ENCODE measurements at places on chromosomes 3 and 15.

DNA sequence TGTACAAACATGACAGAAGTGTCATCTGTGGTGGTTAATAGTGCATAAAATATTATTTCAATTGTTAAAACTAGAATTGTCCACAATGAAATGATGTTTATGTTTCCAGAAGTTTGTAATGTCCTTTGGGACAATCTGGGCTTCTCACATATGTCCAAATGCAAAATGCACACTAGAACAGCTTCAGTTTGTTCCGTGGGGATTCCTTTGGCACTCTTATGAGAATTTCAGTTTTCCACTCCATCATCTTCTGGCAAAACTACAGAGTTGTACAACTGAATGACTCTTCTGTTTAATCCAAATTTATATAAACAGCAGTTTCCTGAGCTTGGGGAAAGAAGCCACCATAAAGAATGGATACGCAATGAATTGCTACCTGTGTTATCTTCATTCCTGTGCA lies 2.0 kb upstream of the OR5H6 start:
- no peak for DNase-seq

DNA sequence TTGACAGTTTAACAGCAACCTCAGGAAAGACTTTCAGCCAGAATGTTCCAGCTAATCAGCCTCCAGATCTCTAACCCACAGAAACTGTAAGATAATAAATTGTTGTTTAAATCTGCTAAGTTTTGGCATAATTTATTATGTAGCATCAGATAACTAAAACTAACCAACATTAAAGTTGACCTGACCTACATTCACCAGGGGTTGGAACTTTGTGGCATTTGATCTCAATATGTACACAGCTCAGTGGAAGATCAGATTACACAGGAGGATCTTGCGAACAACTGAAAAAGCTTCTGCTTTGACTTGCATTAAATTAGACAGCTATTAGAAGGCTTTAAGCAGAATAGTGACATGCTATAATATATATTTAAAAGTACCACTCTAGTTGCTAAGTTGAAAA lies 91.4 kb upstream of the POU1F1 start:
- DNase-seq: no peak

DNA sequence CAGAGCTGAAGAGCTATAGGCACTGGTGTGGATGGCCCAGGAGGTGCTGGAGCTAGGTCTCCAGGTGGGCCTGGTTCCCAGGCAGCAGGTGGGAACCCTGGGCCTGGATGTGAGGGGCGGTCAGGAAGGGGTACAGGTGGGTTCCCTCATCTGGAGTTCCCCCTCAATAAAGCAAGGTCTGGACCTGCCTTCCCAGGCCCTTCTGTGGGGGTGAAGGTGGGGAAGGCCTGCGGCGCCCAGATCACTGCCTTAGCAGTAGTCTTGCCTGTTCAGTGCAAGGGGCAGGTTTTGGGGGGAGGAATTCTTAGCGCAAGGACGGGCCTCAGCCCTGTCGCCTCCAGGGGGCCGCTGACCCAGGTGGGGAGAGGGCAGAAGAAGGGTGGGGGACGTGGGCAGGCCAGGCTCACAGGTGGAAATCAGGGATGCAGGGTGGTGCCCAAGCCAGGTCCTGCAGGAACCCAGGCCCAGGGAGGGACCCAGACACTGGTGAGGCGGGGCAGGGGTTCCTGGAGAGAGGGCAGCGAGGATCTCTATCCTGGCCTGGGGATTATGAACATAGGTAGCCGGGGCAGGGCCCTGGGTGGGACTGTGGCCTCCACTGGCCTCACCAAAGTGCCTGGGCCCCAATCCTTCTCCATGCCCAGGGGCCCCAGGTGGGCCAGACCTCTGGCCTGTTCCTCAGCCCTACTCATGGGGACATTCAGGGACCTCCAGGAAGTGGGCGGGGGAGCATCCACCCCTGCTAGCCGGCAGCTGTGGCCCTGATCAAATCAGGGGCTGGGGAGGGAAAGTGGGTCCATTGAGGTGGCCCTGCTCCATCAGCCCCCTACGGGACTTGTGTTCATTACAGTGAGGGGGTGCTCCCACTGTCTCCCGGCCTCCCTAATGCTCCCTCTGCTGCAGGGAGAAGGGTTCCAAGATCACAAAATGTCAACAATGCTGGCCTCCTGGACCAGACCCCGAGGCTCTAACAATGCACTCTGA lies 25.3 kb downstream of the HDAC11 start:
- DNase-seq: no peak

DNA sequence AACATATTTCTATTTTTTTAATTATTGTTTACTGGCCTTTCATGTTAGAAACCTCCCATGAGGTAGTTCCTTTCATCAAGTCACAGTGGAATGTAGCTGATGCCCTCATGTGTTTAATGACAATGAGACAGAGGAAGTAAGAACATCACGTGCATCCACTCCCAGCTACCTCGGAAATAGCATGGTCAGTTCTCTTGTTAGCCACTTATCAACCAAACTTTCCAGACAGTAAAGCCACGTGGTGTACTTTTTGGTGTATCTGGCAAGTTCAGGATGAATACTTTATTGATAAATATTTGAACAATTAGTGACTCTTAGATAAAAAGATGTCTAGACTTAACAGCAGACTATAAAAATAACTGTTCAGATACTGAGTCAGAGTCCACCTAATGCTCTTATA lies 781.7 kb downstream of the MECOM start:
- DNase-seq: no peak

- DNase-seq: no peak
Measured at GRCh38 chr3:188294823-188295487, 141.0 kb downstream of the LPP start.

- DNase-seq: no peak
Measured at GRCh38 chr3:72462595-72463011, 385.6 kb downstream of the SHQ1 start.

GRCh38 chr3:148006508-148006907 lies 597.3 kb downstream of the ZIC1 start:
- no peak for DNase-seq

GRCh38 chr3:113534365-113534764 lies 2.0 kb downstream of the SIDT1 start:
- DNase-seq: no peak

All from breast epithelium (tissue), 4 donors.